NCI-H1105 (cell line): ENCODE measurements at places on chromosomes 6 and 20.
A peak's percentile ranks its signal among the peaks of the same experiment; 100 is the strongest.

GRCh38 chr20:16423311-16424212 lies 149.7 kb downstream of the KIF16B start:
- no peak for DNase-seq

GRCh38 chr6:44177691-44178423 lies 19.2 kb downstream of the CAPN11 start:
- DNase-seq: no peak

- no peak for DNase-seq
Measured at GRCh38 chr20:25058051-25058846, at the start of gene ACSS1. Gene ACSS1, minus strand, starts transcription at chr20:25058139. Its CDS starts 37 bp downstream, at chr20:25058102.

GRCh38 chr6:44263354-44264100 lies 1.8 kb downstream of the NFKBIE start:
- DNase-seq: no peak

- DNase-seq: no peak
Measured at GRCh38 chr20:52405417-52405816, 213.8 kb upstream of the ZFP64 start.

GRCh38 chr20:57037689-57038088 lies 228.8 kb downstream of the BMP7 start:
- no peak for DNase-seq

GRCh38 chr20:2873747-2874041 lies 413 bp downstream of the PTPRA start:
- no peak for DNase-seq

DNA sequence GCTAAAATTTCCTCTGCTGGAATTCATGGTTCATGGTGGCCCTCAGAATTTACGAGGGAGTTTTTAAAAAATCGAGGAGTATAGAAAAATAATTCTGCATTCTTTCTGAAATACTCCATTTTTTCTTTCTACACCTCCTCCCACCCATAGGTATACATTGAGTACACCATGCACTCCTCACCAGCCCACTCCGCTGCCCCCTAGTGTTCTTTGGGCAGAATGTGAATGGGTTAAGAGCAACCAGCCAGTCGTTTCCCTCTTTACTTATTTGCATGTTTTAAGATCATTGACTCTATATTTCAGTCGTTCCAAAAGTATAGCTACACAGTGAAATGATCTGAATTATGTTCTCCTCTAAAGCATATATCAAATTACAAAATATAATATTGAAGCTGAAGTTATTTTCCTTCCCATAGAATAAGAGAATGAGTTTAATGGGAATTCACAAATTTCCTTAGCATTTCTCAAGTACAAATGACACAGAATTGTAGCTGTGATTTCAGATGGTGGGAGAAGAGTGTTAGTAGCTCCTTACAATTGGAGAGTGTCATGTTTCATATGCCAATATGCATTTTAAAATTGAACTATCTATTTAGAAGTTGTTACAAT lies 977.7 kb upstream of the SLC35B3 start:
- peak; percentile 24 for DNase-seq

- DNase-seq: no peak
Measured at GRCh38 chr20:61119794-61120410, 132.2 kb upstream of the CDH4 start.

- no peak for DNase-seq
Measured at GRCh38 chr6:111576291-111576690, 29.4 kb downstream of the TRAF3IP2 start.

DNA sequence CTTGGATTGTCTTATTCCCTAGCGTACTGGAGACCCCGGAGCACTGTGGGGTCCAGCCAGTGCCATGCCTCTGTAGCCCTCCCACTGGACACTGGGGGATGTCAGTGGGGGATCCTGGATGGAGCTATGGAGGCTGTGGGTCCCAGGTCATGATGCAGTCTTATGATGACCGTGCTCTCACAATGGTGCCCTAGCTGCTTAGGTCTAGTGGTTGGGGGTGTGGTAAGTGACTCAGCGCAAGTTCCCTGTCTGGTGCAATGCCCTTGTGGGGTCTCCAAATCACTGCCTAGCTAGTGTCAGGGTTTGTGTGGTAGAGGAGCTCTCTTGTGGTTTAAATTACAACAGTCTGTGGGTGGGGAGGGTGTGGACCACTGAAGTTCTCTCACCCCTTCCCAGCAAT lies 135.4 kb downstream of the CDC5L start:
- DNase-seq: no peak

DNA sequence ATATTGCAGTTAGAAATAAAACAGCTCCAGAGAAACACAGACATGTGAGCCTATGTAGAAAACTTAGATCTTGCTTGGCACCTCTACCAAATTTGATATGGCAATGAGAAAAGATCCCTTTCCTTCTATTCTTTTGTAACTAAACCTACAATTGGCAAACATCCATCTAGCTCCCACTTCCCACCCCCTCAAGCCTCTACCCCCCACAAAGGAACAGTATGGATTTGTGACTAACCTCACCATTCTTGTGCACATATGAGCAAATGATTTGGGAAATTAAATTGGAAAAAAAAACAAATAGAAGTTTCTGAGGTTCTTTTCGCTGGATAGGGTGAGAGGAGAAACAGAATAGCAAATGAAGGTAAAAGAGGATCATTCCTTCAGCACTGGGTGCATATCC lies 85.8 kb upstream of the TIAM2 start:
- DNase-seq: no peak

- no peak for DNase-seq
Measured at GRCh38 chr6:16305246-16305725, 66.9 kb downstream of the GMPR start.

DNA sequence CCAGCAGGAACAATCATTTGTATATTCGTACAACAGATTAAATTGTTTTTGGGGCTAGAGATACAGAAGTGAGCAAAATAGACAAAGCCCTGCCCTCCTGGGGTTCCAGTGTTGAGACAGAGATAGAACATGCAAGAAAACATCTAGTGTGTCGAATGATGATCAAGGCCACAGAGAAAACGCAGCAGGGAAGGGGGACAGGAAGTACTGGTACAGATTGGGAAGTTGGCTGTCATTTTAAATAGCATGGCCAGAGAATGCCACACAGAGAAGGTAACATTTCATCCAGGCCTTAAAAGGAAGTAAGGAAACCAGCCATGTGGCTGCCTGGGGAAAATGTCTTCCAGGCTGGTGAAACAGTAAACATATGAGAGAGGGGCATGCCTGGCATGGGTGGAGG lies 202.6 kb upstream of the MYLIP start:
- no peak for DNase-seq

DNA sequence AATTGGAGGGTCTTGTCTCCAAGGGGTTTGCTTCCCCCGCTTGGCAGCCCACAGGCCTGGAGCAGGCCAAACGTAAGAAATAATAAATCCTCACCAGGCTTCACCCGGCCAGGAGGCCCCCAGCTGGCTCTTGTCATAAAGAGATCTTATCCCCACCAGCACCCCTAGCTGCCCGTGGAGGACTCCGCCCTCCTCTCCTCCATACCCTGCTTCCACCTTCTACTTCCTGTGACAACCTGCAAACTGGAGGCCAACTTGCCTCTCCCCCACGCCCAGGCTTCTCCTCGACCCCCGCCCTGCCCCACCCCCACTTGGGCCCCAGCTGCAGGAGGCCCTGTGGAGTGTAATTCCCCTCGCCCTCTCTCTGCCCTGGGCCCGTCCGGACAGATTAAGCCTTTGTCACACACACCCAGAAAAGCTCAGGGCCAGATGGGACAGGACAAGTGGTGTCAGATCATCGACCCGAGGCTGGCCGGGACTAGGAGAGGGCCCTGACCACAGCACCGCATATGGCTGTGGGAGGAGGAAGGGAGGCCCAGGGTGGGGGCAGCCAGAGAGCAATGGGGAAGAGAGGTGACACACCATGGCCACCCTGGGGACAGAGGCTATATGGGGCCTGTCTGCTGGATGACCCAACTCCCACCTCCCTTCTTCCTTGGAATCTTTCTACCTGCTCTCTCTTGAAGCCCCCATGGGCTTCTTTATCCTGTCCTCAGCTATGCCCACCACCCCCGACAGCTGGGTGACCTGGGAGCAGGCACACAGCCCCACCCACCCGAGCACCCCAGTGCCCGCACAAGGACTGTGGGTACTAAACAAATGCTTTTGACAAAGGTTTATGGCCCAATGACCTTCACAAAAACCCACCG lies 3.9 kb downstream of the NOL4L start:
- no peak for DNase-seq

DNA sequence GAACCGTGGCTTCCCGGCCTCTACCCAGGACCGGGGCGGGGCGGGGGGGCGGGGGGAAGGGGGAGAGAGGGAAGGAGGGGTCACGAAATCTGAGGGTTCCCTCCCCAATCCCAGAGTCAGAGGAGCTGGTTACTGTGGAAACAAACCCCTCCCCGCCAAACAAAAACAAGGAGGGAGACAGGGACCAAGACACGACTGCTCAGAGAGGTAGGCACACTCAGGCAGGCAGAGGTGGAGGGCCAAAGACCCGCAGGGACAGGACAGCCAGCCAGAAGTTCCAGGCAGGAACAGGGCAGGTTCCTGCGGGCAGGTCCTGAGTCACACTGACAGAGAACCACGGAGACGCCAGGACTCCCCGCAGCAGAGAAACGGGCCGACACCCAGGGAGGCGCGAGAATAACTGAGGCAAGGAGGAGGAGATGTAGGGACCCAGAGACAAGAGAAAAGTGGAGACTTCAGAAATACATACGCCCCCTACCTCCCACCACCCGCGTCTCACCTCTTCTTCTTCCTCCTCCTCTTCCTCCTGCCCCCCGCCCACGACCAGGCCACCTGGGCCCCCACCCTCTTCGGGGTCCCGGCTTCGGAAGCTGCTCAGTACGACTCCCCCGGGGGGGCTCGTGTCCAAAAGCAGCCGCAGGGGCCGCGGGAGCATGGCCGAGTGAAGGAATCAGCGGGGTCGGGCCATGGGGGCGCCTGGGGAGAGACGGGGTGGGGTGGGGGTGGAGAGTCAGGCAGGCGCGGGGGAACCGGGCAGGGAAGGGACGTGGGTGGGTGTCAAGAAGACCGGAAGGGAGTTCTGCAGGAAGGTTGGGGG lies 578 bp downstream of the RGL2 start:
- no peak for DNase-seq

DNA sequence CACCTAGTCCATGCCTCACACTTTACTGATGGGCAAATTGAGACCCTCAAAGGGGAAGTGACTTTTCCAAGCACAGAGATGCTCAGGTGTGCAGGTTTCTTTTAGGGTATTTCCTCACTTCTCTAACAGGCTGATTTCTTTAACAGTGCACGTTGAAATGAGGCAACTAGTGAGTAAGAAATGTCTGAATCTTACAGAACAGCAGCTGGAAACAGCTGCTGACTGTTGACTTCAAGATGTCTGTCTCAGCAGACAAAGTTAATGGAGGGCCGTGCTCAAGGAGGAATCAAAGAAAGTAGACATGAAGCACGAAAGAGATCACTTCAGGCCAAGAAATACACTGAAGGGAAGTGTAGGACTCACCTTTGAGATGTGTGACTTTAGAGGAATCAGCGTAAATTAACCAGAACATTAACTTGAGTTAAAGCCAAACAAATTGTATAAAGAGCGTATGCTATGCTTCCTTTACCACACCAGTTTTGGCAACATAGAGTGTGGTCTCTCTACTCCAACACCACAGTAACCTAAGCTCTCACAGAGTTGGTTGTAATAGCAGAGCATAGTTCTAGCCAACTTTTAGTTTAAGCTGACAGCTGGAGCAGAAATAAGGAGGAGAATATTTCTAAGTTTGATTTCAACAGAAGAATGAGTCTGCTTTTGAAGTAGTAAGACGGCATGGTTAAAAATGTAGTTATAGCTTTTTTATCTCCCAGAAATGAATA lies 60.9 kb downstream of the SAMD3 start:
- DNase-seq: no peak

DNA sequence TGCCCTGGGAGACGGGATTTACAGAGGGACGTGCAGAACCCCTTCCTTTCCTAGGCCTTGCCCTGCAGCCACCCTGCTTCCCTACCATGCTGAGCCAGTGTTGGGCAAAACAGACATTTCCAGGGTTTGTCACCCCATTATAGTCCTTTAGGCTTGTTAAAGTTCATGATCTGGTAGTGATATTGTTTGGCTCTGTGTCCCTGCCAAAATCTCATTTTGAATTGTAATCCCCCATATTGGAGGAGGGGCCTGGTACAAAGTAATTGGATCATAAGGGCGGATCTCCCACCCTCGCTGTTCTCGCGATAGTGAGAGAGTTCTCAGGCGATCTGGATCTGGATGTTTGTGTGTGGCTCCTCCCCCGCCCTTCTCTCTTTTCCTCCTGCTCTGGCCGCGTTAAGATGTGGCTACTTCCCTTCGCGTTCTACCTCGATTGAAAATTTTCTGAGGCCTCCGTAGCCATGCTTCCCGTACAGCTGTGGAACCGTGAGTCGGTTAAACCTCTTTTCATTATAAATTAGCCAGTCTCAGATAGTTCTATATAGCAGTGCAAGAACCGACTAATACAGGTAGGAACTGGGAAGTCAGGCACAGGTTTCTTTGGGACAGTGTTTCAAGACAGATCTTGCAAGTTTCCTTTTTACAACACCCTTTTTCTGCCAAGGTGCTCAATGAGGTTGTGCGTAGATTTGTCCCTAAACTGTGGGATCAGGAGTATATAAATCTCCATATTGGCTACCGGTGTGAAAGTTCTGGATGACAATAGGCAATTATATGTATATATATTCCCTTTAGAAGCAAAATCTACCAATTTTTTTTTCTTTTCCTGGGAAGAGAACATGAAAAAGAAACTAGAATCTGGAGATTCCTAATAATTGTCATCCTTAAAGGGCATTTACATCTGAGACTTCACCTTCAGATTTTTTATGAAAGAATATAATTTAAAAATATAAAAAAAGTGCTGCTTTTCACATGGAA lies 152.1 kb downstream of the SAMD5 start:
- DNase-seq: no peak

DNA sequence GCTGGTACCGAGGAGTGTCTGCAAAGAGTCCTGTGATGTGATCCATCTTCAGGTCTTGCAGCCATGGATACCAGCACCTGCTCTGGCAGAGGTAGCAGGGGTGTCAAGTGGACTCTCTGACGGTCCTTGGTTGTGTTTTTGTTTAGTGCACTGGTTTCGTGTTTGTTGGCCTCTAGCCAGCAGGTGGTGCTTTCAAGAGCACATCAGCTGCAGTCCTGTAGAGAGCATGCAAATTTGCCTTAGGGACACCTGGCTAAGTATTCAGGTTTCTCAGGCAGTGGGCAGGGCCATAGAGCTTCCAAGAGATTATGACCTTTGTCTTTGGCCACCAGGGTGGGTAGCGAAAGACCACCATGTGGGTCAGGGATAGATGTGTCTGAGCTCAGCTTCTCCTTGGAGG lies 14.5 kb upstream of the RGS17 start:
- DNase-seq: peak; percentile 91

DNA sequence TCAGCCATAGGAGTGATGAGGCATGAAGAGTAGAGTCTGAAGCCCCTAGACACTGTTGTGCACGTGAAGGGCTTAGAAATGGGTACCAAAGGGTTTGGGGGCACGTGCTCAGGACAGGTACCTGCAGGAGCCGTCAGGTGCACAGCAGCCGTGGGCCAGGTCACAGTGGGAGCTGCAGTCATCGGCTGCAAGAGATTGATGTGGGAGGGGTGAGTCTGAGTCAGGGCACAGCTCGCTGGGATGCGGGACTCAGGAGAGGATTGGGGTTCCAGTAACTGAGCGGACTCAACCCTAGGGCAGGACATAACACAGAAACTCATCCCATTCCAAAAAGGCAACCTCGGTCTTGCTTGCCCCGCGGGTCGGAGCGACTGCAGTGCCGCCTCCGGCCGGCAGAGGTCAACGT lies 1.1 kb downstream of the DLK2 start:
- peak; percentile 53 for DNase-seq
